ENCODE measurements at places on chromosomes 11 and 22.
A peak's percentile ranks its signal among the peaks of the same experiment; 100 is the strongest.

GRCh38 chr22:48661984-48662383 lies 1165.7 kb downstream of the BRD1 start:
- DNase-seq = no peak

GRCh38 chr11:119436711-119437110 lies 13.7 kb upstream of the THY1 start:
- DNase-seq = no peak

- no peak for DNase-seq
These were observed 9.0 kb upstream of the DRD2 start for GRCh38 chr11:113484223-113484622.

- no peak for DNase-seq
These were observed 86.2 kb upstream of the NCAM1 start for GRCh38 chr11:112874980-112875379.

DNA sequence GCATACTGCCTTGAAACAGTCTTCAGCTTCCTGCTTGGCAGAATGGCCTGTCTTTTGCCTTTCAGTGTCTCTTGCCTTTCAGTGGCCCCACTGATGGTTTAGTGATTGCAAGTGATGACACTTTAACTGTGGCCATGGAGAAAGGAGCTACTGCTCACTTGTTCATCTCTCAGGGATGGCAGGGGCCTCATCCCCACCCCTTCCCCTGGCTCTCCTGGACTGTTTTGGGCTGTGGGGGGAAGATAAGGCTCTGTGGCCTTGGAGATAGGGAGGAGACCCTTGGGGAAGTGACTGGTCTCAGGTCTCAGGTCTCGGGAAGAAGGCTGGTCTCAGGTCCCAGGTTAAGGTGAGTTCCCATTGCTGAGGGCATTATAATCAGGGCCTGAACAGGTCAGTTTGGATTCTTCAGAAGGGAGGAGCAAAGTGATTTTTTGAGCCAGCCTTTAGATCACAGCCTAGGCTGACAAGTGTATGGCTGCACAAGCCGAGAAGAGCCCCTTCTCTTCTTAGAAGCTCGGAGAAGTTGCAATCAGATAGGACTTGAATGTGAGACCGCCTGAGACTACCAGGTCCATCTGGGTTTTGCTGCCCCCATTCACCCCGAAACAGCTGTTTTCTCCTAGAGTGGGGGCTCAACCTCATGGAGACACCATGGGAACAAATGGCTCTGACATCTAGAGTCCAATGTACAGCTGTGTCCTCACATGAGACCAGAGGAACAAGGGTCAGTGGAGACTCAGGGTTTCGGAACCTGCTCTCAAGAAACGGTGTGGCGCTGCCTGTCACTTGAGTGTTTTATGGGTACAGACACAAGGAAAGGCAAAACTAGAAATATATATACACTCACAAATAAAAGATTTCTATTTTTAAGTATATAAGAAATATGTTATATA lies 15.9 kb upstream of the P2RY2 start:
- DNase-seq = no peak

- DNase-seq = no peak
These were observed 26.1 kb downstream of the B3GAT1 start for GRCh38 chr11:134385774-134386565.

DNA sequence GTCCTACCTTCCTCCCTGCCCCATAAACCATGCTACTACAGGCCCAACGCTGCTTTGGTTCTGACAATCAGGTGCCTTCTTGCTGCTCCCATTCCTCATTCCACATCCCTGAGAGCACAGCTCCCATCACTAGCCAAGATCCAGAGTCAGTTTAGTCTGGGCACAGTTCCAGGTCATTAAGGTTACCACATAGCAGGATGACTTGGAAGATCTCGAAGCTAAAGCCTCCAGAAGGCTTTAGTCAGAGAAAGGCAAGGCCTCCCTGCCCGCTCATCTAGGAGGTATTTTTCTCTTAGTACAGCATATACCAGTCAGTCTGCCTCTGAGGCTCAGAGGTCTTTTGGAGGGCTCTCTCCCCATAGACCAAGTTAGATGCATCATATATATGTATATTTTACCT lies 30.3 kb downstream of the TRIM66 start:
- peak; percentile 76 for DNase-seq

DNA sequence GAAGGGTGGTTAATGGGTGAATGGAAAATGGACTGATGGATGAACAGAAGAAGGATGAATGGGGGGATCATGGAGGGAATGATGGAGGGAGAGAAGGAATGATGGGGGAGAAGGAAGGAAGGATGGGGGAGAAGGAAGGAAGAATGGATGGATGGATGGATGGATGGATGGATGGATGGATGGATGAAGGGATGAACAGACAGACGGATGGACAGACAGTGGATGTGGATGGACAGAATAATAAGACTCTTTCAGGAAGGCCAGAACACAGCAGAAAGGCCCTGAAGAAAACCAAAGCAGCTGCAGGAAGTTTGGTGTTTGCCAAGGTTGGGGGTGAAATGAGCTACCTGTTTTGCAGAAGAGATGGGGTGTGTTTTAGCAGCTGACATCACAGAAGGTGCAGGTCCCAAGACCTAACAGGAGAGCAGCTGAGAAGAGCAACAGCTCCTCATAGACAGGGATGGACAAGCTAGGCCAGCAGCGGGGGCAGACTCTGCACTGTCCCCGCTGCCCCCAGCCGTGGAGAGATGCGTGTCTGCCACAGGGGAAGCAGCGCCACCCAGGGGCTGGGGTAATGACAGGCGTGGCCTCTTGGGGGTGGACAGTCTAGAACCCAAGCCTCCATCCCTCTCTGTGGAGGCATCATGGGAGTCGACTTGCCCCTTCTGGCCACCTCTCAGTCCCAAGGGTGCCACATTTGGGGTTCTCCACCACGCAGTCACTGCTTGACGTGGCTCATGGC lies 17.9 kb downstream of the C1QTNF6 start:
- no peak for DNase-seq

DNA sequence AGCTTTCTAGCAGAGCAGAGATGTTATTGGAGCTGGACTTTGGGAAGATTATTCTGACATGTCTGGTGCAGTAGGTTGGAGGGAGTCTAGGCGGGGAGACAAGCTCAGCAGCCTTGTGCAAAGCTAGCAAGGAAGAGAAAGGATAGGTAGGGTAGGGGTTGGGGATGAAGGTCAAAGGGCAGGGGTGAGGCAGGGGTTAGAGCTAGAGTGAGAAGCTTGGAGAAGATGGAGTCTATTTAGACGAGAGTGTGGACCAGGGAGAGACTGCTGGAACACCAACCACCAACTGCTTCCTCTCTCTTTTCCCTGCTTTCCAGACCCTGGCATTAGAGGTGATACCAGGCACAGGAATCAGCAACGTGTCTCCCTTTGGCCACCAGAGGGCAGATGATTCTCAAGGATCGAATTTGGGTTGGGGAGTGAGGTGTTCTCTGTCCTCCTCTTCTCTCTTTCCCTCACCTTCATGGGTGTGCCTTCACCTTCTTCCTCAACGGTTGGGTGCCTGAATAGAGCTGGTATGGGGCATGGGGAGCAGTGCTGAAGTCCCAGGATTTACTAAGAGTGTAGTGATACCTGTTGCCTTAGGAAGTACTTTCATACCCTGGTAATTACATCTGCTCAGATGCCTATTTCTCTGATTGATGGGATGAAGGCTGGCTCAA lies 1.8 kb upstream of the MARK2 start:
- DNase-seq = peak; percentile 85

GRCh38 chr11:123233280-123233974 lies 38.4 kb upstream of the CLMP start:
- DNase-seq = no peak

- DNase-seq = no peak
These were observed 598 bp downstream of the CABIN1 start for GRCh38 chr22:24011735-24012068.

- DNase-seq = peak; percentile 55
These were observed 1.2 kb downstream of the GUCD1 start for GRCh38 chr22:24553597-24554312.

GRCh38 chr11:11472106-11472505 lies 119.1 kb upstream of the CSNK2A3 start:
- DNase-seq = no peak

DNA sequence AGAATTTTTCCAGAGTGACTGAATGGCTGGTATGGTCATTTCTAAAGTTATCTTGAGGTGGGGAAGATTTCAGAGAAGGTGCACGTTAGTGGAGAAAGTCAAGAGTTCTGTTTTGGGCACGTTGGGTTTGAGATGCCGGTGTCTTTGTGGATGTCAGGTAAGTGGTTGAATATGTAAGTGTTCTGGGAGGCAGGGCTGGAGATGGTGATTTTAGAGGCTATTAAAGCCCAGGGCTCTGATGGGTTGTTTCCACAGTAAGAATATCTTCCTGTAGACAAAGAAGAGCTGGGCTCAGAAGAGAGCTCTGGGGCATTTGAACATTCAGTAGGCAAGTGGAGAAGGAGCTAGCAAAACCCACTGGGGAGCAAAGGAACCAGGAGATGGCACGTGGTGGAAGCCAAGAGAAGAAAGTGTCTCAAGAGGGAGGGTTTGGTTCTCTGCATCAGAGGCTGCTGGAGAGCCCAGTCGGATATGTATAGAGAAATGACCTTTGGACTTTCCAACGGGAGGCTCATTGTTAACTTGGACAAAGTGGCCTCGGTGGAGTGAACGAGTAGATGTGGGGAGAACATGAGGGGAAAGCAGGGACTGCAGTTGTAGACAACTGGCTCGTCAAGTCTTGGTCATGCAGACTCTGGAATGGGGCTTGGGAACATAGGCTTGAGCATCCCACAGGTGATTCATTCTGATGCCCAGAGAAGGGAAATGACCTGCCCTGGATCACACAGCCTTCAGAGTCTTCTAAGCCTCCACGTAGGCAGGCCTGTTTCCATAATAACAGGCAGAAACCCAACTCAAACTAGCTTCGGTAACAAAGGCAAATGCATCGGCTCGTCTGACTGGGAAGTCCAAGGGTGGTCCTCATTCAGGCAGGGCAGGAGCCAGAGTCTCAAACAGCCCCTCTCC lies 98.4 kb upstream of the PARVA start:
- no peak for DNase-seq

DNA sequence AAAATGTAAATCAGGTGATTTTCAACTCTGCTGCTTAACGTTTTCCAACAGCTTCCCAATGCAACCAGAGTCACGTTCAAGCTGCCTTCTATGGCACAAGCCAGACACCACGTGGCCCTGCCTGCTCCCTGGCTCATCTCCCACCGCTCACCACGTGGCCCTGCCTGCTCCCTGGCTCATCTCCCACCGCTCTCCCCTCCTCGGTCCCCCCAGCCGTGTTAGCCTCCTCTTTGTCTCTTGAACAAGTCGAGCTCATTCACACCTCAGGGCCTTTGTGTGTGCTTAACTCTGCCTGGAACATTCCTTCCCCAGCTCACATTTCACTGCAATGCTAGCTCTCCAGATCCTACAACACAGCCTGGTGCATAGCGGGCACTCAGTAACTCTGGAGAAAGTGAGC lies 307.6 kb downstream of the CTTN start:
- DNase-seq = no peak

GRCh38 chr11:14242733-14243132 lies 116.2 kb downstream of the RRAS2 start:
- DNase-seq = no peak

DNA sequence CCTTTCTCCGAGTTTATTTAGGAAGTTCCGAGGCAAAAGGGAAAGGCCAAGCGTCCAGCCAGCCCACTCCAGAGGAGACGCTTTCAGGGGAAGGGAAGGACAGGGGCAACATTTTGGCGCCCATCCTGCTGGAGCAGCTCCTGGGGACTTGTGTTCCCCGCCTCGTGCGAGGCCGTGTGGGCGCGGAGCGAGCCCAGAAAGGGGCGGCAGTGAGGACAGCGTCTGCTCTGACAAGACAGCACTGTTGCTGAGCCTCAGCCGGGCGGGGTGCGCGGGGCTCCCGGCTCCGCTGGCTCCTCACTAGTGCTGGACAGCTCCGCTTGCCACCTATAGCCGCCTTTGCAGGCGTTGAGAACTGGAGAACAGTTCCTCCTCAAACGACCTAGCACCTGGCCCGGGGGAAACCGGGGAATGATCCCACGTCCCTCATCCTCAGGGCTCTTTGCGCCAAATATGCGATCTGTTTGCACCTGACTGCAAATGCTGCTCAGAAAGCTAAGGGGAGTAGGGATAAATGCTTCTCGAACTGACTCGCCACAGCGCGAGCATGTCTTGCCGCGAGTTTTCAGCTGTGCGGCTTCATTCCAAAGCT lies 722 bp upstream of the GUCY1A2 start:
- peak; percentile 70 for DNase-seq

GRCh38 chr11:5703741-5704536 lies 14.3 kb downstream of the TRIM22 start:
- no peak for DNase-seq

- no peak for DNase-seq
These were observed 58.2 kb upstream of the EED start for GRCh38 chr11:86186386-86186785.

DNA sequence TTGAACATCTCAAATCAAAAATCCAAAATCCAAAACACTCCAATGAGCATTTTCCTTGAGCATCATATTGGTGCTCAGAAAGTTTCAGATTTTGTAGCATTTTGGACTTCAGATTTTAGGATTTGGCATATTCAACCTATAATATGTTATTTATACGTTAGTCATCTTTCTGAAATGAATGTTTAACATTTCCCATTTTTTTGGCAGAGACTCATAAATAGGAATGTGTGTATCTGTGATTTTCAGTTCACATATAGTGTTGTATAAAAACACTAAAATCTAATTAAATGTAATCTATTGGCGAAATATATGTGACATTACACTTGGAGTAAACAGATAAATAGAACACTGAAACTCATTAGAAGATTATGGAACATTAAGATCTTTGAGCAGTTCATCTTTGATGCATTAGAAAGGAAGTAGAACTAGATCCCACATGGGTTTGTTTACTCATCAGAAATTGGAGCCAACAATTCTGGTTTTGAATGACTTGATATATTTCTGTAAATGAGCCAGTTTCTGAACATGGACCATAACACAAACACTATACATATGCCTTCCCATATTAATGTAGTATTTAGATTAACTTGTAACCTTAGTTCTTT lies 153.1 kb downstream of the UVRAG start:
- no peak for DNase-seq

DNA sequence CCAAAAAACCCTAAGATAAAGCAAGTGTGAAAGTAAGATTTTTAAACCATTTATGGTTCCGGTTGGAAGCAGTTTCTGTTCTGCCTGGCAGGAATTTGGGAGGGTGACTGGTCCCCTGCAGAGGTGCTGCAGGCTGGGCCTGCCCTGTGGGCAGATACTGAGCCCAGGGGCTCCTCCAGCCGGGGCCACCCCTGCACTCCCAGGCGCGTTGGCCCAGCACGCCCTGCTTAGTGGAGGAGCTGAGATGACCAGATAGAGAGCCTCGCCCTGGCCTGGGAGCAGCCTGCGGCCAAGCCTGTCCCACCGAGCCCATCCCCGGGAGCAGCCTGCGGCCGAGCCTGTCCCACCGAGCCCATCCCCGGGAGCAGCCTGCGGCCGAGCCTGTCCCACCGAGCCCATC lies 8.0 kb downstream of the PHLDA2 start:
- no peak for DNase-seq

DNA sequence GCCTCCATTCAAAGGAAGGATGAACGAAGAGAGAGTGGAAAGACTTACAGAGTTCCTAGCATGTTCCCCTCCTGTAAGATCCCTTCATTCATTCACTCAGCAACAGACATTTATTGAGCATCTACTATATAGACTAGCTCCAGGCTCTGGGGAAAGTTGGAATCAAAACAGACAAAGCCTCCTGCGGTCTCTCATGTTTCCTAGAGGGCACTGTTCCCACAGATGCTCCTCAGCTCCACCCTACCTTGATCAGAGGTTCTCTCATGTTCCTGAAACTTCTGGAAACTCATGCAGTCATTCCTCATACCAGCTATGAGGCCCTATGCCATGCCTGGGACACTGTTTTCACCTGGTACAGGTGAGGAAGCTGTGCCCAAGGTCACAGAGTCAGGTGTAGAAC lies 11.1 kb downstream of the ALX4 start:
- no peak for DNase-seq
